ENCODE measurements at places on chromosomes 2 and 18. TPM values are rescaled to one million over a fixed set of nuclear protein-coding genes. Genes with fewer than 3 reads are reported as not detected.

The SERTAD2 gene
- total RNA-seq, result 20.1 TPM

- H3K27me3 ChIP-seq, result no peaks in the 10 kb centered on the region
- no peak overlapping the region for H3K4me3 ChIP-seq
- H3K27ac ChIP-seq, result no peak overlapping the region
These were observed 116.4 kb downstream of the CHN1 start for GRCh38 chr2:174888646-174889271.

DNA sequence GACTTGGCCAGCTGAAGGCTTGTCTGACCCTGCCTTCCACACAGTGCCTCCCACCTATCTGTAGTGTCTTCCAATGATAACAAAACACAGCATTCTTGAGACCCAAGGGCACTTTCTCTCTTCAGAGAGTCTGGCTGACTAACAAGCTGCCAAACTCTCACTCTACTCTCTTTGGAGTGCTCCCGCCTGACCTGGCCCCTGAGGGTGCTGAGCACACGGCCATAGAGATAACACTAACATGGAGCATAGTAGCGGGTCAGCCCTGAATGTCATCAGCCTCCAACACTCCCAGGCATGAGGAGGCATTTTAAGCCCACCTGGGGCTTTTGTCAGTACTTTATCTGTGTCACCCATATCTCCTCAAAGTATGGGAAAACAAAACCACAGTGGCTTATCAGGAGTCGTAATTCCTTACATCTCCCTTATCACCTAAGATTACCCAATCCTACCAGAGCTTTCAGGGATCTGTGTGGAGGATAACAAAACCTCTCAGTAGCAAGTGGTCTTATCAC, 160.3 kb upstream of the TCF4 start:
- H3K4me3 ChIP-seq, result no peak overlapping the region
- no peak for DNase-seq
- H3K4me1 ChIP-seq, result no peaks in the 10 kb centered on the region

DNA sequence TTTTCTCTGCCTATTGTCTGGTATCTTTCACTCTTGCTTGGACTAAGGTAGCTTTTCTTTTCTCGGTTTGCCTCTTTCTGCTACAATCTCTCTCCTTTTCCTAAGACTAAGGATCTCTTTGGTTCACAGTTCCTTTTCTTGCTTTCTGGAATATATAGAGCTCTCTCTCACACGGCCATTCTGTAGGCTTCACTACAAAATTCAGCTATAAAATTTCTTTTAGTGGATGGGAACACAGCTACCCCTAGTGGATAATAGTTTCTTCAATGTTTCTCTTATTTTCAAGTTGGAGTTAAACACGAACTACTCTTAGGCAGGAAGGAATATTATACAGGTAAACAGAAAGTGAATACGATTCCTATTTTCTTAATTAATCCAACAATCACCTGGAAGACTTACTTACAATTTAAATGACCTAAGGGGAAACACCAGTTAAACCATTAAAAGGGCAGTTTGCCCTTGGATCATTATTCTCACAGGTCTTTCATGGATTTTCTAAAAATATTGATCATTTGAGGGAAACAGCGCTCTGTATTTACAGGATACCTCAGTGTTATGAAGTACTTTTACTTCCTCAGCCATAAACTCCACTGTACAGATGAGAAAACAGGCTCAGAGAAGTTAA, 140.5 kb downstream of the LRP2 start:
- H3K4me1 ChIP-seq, result no peaks in the 10 kb centered on the region
- no peak overlapping the region for H3K4me3 ChIP-seq
- no peak overlapping the region for H3K27ac ChIP-seq
- no peaks in the 10 kb centered on the region for H3K36me3 ChIP-seq
- H3K27me3 ChIP-seq, result no peaks in the 10 kb centered on the region
- DNase-seq, result no peak

DNA sequence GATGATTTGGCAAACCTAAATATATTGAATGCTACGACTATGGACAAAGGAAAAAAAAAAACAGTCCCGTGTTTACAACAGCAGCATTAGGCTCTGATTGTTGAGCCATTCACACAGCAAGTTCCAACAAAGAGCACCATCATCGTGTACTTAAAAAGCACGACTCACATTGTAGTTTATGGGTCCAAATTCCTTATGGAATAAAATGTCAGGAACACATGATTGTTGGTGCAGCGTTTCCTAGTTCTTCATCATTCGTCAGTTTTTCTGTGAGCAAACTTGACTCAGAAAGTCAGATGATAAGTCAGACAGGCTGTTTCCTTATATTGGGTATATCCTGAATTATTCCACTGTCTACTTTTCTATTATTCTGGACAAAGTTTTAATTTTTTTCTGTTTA, 10.0 kb upstream of the KIDINS220 start:
- no peaks in the 10 kb centered on the region for H3K36me3 ChIP-seq
- no peak for DNase-seq
- no peak overlapping the region for H3K27ac ChIP-seq
- no peaks in the 10 kb centered on the region for H3K4me1 ChIP-seq
- H3K4me3 ChIP-seq, result no peak overlapping the region

DNA sequence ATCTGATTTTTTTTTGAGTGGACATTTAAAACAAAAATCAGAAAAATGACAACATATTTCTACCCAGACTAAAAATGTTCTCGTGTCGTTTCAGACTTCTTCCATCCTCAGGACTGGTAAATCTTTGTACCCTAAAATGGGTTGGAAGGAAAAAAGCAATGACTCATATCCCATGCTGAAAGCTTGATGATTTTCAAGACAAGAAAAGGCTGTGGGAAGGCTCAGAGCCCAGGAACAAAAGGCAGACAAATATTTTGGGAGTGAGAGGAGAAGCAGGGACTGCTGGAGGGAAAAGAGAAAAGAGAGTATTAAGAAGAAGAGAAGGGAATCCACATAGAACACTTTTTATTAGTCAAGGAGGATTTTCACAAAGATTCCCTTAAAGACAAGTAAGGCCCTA, 77.1 kb upstream of the CTAGE1 start:
- no peak for DNase-seq
- H3K4me1 ChIP-seq, result peaks cover 14% of the 10 kb centered on the region
- peak overlapping the region; percentile 48 for H3K27ac ChIP-seq
- no peaks in the 10 kb centered on the region for H3K36me3 ChIP-seq
- H3K27me3 ChIP-seq, result no peaks in the 10 kb centered on the region

DNA sequence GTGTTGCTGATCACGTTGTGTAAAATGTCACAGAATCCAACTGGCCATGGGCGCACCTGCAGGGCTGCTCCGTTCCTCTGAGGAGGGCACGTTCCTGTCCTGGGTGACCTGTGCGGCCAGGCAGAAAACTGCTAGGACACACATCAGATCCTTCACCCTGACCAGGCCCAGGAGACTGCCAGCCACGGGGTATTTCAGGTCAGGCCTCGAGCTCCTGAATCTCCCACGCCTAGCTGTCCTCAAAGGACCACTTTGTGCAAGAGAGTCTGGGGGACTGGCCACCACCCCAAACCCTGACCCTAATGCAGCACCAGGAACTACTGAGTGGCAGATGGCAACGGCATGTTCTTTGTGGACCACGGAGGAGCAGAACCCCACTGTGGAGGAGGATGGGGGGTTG, 11.1 kb downstream of the PRLH start:
- peak; percentile 39 for DNase-seq
- peaks cover 16% of the 10 kb centered on the region for H3K4me1 ChIP-seq
- H3K27ac ChIP-seq, result no peak overlapping the region
- H3K27me3 ChIP-seq, result no peaks in the 10 kb centered on the region
- no peak overlapping the region for H3K4me3 ChIP-seq

DNA sequence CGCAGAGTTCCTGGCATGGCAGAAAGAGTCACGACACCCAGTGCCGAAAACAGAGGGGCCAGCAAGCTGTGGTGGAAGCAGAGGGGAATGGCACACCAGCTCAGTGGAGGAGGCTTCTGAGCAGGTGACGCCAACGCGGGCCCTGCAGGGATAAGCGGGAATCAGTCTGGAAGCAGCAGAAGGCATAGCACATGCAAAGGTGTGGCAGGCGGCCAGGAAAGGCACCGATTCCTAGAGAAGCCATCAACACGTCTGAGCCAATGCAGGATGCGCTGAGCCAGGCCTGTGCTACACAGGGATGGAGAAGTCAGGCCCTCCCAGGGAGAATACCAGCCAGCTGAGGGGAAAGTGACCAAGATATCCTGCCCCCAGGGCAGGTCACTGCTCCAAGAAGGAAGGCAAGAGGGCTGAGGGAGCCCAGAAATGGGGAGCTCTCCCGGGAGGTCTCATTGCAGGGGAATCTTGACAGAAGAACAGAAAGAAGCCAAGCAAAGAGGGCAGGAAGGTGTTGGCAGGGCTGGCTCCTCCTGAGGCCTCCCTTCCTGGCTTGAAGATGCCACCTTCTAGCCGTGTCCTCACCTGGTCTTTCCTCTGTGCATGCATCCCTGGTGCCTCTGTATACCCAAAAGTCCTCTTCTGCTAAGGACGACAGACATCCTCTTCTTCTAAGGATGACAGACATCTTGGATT, 16.3 kb downstream of the TEX51 start:
- no peaks in the 10 kb centered on the region for H3K4me1 ChIP-seq
- no peak overlapping the region for H3K4me3 ChIP-seq
- peaks cover 2% of the 10 kb centered on the region for H3K27me3 ChIP-seq
- no peaks in the 10 kb centered on the region for H3K36me3 ChIP-seq
- no peak for DNase-seq

GRCh38 chr2:216607277-216607560, 26.0 kb upstream of the IGFBP2 start:
- DNase-seq, result no peak
- H3K27ac ChIP-seq, result no peak overlapping the region
- H3K4me3 ChIP-seq, result no peak overlapping the region

- no peak overlapping the region for H3K27ac ChIP-seq
- H3K36me3 ChIP-seq, result no peaks in the 10 kb centered on the region
- peak; percentile 6 for DNase-seq
- H3K27me3 ChIP-seq, result peaks cover 18% of the 10 kb centered on the region
- peak overlapping the region; percentile 18 for H3K4me3 ChIP-seq
These were observed 4.4 kb upstream of the NEU4 start for GRCh38 chr2:241804326-241805229.

- H3K27me3 ChIP-seq, result no peaks in the 10 kb centered on the region
- H3K4me1 ChIP-seq, result no peaks in the 10 kb centered on the region
- DNase-seq, result no peak
- H3K36me3 ChIP-seq, result no peaks in the 10 kb centered on the region
These were observed 4.5 kb upstream of the XRCC5 start for GRCh38 chr2:216104691-216105090.

All from heart left ventricle (tissue), 16 donors.